ENCODE measurements at places on chromosomes 13 and 19.

DNA sequence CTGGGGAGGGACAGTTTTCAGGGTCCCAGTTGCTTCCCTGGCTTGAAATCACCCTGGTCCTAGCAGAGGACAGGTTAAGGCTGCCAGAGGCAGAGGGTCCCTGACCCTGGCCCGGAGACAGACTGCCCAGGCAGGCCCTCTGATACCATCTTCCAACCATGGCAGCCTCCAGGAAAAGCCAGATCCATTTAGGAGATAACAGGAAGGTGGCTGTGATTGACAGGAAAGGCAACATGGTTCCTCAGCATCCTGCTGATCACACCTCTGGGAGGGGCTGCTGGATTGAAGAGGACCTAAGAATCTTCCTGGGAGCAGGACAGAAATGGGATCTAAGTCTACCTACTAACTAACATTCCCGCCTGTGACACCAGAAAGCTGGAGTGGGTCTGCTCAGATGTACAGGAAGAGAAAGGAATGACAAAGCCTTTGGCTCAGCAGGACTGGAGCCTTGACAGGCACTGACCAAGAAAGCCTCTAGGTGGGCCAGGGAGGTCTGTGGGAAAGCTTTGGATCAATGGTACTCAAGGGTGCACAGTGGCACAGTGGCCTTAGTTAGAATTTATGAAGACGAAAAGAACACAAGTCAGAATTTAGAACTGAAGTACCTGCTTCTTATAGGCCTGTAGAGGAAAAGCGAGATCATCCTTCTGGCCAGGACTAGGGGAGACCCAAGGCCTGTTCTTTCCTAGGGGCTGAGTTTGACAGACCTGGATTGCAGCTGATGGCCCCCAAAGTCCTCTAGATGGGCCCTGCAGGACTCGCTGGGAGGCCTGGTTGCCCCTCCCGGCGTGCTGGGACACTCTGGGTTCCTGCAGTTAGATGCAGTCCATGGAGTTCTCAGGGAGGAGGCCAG lies 2.3 kb upstream of the PRKACA start:
- no peak for DNase-seq

DNA sequence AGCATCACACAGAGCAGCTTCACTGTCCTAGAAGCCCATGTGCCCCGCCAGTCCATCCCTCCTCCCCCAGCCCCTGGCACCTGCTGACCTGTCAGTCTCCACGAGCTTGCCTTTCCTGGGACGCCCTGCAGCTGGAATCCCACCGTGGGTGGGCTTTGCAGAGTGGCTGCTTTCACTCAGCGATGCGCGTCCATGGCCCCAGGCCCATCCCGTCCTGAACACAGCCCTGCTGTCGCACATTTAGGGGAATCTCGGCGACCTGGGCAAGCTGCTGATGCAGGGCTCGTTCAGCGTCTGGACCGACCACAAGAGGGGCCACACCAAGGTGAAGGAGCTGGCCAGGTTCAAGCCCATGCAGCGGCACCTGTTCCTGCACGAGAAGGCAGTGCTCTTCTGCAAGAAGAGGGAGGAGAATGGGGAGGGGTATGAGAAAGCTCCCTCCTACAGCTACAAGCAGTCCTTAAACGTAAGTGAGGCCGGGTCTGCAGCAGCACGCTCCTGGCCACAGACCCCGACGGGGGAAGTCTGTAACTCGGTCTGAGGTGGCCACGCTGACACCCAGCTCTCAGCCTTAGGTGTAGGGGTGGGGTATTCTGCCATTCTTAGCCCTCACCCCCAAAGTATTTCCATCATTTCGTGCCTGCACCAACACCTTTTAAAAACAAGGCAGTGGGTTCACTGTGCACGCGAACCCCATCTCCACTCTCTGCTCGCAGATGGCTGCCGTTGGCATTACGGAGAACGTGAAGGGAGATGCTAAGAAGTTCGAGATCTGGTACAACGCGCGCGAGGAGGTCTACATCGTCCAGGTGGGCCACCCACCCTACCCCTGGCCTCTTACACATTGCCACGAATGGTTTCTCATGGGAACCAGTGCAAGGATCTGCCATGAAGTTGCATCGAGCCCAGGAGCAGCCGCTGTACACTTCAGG lies 18.3 kb upstream of the F7 start:
- no peak for DNase-seq

- DNase-seq = no peak
Measured at GRCh38 chr19:19155495-19156219, 14.4 kb downstream of the MEF2B start.

DNA sequence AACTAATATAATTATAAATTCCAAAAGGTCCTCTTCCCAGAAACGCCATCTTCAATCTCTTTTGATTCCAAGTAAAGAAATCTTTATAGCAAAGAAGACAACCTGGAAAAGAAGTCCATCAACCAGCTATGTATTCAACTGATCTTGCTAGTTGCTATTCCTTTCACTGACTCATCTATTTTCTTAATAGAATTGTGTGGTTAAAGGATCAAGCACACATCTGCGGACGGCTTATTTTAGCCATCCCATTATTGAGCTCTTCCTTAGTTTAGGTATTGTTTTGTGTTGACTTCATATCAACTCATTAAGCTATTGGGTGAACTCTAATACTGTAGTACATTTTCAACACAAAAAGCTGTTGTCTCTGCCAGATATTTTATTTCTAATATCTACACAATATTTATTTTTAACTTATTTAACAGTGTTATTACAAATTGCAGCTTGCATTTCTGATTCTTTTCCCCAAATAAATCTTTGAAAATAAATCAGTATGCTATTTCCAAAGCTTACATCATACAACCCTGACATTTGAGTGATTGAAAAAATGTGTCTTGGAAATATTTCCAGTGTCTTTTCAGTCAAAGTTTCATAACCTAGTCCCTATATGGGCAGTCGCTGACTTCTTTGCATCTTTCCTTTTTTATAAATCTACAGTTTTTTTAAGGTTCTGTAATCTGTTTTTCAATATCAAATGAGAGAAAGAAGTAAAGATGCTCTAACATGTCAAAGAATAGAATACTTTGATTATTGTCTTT lies 158.8 kb upstream of the SPRY2 start:
- DNase-seq = no peak

GRCh38 chr13:22690756-22691155 lies 490.0 kb upstream of the SGCG start:
- DNase-seq = no peak

DNA sequence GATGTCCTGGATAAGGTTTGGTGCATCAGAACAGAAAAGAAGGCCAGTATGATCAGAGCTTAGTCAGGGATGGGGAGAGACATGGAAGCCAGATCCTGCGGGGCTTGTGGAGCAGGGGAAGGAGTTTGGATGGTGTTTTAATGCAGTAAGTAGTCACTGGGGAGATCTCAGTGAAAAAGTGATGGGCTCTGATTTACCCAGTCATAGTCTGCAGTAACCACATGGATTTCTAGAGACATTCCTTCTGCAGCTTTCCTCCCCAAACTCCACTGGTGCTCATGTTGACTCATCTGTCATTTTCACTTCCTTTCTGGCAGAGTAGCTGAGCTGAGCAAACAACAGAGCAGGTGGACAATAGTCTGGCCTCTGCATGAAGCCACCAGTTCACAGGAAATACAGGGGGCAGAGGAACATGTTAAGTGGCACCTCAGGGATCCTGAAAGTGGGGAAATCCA lies 144.1 kb downstream of the DPF1 start:
- DNase-seq = peak; percentile 54

DNA sequence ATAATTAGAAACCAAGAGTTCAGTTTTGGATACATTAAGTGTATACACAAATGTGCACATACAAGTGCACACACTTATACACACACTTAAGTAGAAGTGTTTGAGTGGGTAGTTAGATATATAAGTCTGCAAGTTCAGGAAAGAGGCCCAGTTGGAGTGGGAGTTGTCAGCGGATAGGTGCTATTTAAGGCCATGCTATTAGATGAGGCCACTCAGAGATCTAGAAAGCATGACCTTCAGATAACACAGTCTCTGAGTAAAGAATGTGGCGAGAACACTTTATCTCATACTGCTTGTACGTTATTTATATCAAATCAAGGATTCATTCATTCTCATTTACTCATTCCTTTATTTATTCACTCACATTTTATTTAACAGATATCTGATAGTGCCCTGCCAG lies 206.2 kb downstream of the POSTN start:
- no peak for DNase-seq

GRCh38 chr13:102472650-102473049 lies 70.8 kb upstream of the FGF14 start:
- DNase-seq = no peak

GRCh38 chr19:33407716-33408115 lies 34.2 kb downstream of the CEBPG start:
- DNase-seq = no peak

DNA sequence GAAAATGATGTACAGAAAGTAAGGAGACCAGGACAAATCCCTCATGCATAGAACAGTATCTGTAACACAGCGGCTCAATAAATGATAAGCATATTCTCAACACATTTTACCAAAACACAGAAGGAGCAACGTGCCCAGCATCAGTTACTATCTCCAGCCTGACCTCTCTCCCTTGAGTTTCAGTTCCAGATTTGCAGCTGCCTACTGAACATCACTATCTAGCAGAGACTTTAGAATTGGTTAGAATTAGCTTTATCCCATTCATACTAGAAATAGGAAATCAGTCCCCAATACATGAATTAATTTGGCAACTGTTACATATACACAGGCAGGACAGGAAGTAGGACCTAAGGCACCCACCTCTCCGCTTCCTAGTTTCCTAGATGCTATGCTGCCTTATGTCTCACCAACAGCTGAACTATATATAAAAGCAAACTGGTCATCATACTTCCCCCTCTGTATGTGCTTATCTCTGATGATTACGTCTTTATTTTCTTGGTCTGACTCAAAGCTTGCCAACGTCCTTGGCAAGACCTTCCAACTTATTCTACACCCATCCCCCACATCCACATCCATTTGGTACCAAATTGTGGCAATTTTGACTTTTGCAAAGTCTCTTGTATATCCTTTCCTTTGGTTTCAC lies 61.1 kb downstream of the SACS start:
- no peak for DNase-seq

- DNase-seq = no peak
Measured at GRCh38 chr13:98291658-98292057, 114.6 kb upstream of the RNF113B start.

DNA sequence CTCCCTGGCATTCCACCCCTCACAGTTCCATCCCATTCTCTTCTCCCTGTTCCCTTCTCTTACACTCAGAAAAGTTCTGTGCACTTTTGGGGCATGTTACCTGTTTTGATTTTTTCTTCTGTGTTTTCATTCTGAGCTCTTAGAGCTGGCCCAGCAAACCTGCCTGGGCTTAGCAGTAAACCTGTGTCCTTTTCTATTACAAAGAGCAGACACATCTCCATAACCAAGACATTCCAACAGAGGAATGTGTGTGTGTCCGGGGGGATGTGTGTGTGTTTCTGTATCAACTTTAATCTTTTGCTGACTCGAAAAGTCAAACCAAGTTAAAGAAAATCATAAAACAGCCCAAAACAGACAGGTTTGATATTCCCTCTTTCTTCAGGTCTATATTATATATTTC lies 49.1 kb upstream of the SOX21 start:
- no peak for DNase-seq

DNA sequence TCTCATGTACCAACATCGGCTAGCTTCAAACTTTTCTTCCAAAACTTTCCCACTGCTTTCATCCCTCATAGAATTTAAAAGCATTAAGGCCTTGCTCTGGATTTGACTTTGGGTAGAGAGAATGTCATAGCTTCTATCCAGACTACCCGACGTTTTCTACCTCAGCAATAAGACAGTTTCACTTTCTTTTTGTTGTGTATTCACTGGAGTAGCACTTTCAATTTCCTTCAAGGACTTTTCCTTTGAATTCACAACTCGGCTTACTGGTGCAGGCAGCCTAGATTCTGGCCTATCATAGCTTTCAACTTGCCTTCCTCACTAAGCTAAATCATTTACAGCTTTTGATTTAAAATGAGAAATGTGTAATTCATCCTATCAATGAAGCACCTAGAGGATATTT lies 420.4 kb upstream of the GPC6 start:
- DNase-seq = peak; percentile 14

DNA sequence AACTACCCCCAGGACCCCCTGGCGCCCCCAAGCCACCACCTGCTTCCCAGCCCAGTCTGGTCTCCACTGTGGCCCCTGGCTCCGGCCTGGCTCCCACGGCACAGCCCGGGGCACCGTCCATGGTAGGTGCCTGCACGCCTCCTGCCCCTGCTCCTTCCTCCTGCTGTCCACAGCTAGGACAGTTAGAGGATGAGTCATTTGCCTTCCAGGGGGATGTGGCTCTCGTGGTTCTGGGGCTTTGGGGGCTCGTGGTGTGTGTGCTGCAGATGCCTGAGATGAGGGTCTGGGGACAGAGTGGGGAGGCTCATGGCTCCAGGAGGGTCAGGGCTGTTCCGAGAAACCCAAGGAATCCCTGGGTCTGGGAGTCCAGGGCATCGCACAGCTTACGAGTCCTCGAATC lies 12.7 kb downstream of the MED25 start:
- DNase-seq = no peak

GRCh38 chr19:6033744-6034264 lies 55.9 kb upstream of the RANBP3 start:
- DNase-seq = no peak

DNA sequence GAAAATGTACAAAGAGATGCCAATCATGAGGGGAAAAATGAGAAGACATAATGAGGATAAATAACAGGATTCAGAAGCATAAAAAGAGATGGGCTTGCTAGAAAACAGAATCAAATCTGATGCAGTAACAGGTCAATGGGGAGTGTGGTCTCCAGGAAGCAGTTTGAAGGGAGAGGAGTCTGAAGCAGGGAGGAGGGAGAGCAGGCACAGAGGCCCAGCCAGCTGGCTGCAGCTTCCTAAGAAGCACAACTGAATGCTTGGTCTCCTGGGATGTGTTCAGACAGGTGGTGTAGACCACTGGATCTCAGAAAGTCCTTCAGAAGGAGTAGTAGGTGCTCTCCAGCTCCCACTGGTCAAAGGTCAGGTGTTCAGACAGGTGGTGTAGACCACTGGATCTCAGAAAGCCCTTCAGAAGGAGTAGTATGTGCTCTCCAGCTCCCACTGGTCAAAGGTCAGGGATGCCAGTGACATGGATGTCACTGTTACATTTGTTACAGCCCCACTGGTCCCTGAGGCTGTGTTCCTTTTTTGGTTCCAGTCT lies 68.3 kb upstream of the UBAC2 start:
- DNase-seq = no peak

DNA sequence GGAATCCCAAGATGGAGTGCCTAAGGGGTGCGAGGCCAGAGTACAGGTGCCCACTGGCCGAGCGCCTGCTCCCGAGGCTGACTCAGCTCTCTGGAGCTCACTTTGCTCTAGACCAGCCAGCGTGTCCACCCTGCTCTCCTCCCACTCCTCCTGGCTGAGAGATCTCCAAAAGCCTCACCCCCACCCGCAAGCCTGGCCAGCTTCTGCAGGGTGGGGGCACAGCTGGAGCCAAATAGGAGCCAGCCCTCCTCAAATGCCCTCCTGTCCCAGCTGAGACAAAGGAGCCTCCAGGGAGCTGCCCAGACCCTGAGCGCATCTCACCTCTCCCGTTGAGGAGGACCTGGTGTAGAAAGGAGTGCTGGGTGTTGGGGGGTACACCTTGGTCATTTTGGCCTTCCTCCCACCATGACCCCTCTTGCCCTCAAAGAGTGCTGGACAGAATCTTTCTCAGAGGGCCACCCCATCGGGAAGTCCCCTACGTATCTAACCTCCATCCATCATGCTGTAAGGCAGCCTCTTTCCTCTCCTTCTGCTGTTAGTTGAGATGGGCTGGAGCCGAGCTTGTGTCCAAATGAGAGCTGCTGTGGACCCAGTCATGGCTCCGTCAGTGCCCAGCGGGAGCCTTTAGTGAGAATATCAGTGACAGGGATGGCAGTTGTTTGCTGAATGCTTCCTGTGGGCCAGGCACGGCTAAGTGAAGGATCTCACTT lies 123.9 kb upstream of the VSTM2B start:
- DNase-seq = no peak

Measured in Caki2 (cell line).